ENCODE measurements at places on chromosomes 6 and 20.

- DNase-seq, result no peak
These were observed 151.9 kb downstream of the CDKAL1 start for GRCh38 chr6:20686142-20686541.

GRCh38 chr6:133499662-133500061 lies 258.5 kb downstream of the EYA4 start:
- DNase-seq, result no peak

DNA sequence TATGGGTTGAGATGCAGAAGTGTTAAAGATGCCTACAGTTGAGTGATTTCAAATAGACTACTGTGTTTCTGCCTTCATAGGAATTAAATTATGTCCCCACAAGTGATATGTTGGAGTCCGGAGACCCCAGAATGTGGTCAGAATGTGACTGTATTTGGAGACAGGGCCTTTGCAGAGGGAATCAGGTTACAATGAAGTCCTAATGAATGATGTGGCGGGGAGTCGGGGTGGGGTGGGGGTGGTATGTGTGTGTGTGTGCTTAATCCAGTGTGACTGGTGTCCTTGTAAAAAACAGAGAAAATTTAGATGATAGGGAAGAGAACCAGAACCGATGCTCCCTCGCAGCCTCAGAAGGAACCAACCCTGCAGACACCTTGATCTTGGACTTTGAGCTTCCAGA lies 448.2 kb downstream of the QKI start:
- DNase-seq, result no peak

GRCh38 chr6:108947114-108947854 lies 99.1 kb downstream of the ARMC2 start:
- peak; percentile 91 for DNase-seq

GRCh38 chr6:26284537-26285142 lies 80.4 kb upstream of the BTN3A2 start:
- no peak for DNase-seq

GRCh38 chr20:60266177-60266823 lies 308.1 kb downstream of the CDH26 start:
- no peak for DNase-seq

DNA sequence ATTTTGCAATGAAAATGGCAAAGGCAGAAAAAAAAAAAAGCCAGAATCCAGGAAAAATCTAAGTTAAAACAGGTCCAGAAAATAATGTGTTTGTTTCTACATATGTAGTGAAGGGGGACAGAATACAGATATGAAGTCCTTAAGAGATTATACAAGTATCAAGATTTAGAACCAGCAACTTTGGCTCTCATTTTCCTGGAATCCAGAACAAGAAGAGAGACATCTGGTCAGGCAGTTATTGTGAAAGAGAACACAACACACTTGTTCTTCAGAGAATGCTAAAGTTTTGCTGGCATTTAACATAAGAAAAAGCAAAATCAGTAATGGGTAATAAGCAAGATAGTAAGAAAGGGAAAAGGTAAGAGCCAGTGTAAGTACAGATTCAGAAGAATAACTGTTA lies 21.1 kb downstream of the BAG2 start:
- DNase-seq, result no peak

DNA sequence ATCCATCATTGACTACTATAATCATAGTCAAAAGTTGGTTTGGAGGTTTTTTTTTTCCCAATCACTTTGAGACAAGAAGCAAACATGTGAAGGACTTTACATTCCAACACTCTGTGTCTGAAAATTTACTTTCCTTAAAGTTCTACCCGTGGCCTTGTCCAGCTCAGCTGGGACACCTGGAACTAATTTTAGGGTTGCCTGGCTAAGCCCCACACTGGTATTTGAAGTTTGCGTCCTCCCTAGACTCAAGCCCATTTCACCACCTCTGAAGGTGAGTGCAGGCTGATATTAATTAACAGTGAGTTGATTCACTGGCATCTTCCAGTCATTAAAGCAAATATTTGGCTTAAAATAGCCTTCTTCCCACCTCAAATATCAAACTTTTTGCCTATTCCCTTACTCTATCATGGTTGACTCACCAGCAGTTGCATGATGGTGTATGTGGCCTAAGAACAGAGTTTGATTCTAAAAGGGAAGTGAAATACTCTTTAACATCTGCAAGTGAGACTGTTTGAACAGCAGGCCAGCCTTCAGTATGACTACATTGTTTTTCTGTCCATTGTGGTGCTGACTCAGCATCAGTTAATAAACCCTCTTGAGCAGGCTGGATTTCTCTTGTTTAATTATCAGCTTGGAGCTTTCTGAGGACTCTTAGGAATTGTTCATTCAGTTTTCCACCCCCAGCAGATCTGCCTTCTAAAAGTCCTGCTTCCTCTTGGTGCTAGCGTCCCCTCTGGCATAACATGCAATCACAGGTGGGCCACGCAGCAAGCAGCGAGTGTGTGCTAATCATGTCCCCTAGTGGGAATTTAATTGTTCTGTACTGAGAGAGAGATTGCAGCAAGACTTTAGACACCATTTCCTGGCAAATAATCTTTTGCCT lies 1.8 kb upstream of the PRDM1 start:
- peak; percentile 89 for DNase-seq

GRCh38 chr20:36132802-36133211 lies 21.7 kb upstream of the EPB41L1 start:
- no peak for DNase-seq

DNA sequence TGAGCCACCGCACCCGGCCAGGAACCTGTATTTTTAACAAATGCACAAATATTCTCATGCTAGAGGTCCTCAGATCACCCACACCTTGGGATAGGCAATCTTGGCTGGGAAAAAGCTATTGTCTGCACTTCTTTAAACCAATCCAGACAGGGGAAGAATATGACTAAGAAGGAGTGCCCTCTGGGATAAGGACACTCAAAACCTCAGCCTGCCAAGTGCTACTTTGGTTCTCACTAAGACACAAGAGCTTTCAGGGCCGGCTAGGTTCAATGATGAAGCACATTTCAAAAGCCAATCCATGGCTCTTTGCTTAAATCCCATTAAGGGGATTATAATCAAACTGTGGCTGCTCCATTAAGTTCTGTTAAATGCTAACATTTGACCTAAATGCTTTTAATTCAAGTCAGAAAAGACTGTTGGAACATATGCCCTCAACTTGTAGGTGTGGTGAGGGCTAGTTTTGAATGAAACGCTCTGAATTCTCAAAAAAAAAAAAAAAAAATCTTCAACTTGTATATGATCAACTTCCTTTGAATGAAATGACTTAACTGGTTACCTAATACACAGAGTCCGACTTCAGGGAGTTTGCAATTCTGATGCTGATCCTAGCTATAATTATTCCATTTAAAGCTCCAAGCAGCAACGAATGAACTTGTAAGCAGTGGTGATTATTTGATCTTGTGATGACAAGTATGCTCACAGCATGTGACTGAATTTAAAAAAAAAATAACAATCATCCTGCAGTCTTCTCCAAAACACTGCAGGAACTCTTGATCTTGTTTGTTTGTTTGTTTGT lies 56.6 kb downstream of the SLC23A2 start:
- DNase-seq, result no peak

DNA sequence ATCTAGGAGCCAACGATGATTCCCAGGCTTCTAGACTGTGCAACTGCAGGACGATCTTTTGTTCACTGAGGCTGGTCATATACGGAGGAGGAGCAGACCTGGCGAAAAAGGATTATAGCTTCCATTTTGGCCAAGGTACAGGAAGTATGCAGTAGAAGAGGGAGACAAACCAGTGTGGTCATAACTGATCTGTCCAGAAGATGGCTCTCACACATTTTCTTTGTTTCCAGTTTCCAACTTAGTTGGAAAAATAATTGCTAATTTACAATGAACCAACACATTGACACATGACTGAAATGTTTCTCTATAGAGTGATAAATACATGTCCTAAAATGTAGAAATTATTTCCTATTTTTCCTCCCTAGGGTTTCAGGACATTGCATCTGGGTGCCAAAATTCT lies 364.1 kb upstream of the BTBD3 start:
- no peak for DNase-seq

DNA sequence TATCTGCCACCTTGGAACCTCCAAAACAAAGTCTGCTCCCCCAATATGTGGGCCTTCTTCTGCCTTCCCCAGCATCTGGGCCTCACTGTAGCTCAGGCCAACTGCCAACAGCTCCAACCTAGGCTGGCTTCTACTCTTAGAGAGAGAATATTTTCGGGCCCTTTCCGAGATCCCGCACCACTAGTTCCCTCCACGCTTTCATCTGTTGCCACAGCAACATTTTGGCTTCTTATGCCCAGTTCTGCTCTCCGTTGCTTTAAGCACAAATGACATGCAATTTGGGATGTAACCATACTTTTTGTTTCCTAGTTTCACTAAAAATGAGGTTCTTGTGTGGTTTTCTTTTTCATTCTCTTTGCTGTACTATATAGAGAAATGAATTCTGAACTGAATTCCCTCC lies 33.6 kb downstream of the PSMB9 start:
- DNase-seq, result no peak

DNA sequence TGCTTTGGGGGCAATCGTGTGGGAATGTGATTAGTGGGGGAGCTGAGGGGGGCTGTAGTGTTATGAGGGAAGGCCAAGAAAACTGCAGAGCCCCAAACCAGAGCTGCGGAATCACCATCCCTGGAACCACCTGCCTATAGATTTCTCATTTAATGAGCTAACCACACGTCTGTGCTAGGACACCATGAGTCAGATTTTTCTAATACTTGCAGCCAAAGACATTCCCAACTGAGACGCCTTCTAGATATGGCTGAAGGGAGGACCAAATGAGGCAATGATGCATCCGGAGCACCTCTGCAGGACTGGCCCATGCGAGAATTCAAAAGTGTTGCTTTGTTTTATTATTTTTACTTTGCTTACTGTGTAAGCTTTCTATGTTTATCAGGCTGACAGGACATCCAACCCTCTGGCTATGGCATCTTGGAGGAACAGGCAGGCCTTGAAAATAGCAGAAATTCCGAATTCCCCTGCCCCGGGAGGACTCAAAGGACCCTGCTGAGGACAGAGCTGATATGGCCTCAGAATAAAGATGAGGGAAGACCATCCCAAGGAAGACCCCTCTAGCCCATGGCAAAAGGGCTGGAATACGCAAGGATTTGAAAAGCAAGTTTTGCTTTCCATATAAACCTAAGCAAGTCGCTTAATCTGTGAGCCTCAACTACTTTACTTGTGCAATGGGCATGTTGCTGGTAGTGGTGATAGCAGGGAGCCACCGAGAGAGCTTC lies 3.1 kb upstream of the PTGIS start:
- no peak for DNase-seq

GRCh38 chr6:4800662-4801061 lies 24.5 kb downstream of the CDYL start:
- no peak for DNase-seq

- DNase-seq, result no peak
These were observed 32.8 kb upstream of the CEP85L start for GRCh38 chr6:118683881-118684872.

DNA sequence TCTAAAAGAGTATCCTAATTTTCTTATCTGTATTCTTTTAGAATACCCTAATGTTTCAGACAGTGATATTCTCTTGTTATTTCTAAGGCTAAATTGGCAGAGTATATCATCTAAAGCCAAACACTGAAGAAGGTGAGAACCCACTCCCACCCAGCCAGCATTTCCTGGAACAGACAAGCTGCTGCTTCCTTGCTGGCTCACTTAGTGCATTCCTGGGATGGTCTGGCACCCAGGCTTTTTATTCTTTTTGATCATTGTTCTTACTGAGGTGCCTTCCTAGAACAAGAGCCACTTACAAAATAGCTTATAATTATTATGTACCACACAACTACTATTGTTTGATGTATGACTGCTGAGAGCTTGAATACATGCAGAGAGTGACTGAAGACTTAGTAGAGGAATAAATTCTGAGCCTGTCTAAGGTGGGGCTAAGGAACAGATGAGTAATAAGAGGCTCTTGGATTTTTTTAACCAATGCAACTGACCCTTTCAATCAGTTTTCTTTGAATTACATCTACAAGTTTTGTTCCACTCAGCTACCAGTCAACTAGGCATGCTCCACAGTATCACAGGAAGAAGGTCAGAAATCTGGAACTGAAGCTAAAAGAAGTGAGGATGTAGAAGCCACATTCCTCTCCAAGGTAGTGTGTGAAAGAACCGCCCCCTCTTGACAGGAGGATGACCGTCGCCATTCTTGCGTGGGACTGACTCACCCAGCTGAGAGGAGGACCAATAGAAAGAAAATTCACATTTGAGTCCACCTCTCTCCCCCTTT lies 30.1 kb downstream of the PRPH2 start:
- no peak for DNase-seq

DNA sequence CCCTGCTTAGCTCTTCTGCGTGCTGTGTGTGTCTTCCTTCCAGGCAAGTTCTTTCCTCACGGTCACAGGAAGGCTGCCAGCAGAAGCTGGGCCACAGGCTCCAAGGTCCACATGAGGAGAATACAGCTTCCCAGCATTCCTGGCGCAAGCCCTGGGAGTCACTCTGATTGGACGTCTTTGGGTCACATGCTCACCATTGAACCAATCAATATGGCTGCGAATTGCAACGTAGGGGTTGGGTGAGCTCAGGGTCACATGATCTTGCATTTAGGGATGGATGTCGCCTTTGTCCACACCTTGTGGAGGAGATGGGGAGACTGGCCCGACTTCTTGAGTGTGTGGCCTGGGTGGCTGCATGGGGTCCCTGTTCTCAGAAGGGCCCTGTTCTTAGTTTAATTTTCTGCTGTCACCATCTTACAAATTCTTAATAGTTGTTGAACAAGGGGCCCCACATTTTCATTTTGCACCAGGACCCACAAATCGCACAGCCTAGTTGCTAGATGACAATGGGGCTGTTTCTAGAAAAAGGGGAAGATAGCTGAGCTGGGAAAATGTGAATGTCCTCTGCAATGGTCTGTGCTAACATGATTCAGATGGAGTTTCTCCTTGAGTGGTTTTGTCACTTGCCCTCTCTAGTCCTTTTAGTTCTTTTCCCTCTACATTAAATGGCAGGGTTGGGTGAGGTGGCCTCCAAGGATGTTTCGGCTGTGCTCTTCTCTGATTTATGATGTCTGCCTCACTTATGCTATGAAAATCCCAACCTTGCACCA lies 149.6 kb downstream of the CDH26 start:
- DNase-seq, result no peak

DNA sequence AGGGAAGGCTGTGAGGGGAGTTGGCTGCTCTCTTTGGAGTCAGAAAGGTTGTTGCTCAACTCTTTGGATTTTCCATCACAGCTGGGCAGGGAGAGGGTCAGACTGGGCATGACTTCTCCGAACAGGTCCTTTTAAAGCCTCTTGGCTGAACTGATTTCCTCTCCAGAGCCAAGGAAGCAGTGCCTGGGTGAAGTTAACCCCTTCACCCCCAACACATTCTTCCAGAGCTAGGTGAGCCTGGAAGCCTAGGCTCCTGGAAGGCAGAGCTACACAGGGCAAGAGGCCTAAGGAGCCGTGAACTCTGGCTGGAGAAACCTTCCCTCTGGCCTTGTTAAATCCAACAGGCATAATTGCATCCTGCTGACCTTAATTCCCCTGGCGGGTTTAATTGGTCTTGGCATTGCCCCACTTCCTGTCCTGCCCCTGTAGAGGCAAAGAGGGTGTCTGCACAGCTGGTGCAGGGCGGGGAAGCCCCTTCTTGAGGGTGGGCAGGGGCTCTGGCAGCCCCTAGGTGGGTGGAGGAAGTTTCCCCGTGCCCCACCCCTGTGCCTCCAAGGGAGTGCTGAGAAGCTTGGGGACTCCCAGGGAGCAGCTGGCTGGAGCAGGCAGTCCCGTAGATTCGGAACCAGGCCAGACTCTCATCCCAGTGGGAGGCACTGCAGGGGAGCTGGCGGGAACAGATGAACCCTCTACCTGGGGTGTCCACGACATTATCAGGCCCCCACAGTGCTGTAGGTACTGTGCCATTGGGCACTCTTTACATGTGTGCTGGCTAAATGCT lies 3.6 kb upstream of the MYLK2 start:
- no peak for DNase-seq
